ENCODE measurements at places on chromosomes 1 and 21.

DNA sequence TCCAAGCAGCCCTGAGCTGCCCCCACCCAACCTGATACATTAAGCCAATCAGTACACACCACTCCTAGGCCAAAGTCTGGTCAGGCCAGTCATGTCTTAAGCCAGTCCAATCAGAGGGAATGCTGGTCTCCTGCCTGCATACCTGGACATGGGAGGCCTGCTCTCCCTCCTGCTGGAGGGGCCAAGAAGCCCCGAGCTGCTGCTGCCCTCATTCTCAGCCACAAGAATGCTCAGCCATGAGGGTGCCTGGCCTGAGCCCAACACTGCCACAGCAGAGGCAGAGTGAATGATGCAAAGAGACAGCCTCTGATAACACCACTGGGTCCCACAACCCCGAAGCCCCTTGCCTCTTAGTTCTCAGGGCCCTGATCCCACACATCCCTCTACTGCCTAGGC, 23.0 kb downstream of the CHD5 start:
- DNase-seq, result no peak

DNA sequence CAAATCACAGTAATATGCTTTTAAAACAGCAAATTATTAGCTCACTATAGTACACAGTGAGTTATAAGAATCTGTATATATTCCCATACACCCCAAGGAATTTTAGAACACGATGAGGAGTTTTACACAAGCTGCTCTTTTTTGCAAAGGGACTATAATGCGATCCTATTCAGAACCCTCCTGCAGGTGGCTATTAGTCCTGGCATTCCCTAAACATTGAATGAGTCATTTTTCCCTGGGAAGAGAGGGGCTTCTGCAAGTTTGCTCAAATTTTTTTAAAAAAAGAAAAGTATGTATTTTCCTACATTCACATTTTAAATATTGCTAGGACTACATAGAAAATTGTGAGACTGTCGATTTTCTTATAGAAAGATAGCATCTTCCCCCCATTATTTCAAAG, 106.3 kb downstream of the COL11A1 start:
- no peak for DNase-seq

DNA sequence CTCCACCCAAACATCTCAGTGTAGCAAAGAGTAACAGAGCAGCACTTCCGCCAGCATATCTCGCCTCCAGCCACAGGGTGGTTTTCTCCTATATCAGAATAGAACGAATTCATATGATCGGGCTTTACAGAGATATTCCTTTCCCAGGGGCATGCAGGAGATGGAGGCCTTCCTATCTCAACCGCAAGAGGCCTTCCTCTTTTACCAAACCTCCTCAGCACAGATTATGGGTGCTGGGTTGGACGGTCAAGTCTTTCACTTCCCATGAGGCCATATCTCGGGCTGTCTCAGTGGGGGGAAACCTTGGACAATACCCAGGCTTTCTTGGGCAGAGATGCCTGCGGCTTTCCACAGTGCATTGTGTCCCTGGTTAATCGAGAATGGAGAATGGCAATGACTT, 65.8 kb downstream of the OVGP1 start:
- DNase-seq, result no peak

DNA sequence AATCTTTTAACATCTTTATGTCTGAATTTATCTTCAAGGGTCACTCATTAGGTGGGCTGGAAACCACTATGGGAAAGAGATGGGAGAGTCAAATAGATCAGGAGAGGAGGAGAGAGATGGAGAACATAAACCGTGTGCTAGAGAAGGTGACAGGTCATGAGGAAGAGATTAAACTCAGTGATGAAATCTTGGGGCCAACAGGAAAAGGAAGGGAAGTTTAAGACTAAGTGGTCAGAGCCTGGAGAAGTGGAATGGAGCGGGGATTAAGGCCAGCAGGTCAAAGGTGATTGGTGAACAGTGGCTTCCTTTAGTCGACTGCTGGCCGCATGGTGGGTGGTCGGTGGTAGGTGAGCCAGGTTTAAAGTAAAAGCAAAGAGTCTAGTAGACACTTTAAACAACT, 169.3 kb upstream of the IVNS1ABP start:
- no peak for DNase-seq

GRCh38 chr21:31801551-31802219, 69.8 kb upstream of the SCAF4 start:
- no peak for DNase-seq

DNA sequence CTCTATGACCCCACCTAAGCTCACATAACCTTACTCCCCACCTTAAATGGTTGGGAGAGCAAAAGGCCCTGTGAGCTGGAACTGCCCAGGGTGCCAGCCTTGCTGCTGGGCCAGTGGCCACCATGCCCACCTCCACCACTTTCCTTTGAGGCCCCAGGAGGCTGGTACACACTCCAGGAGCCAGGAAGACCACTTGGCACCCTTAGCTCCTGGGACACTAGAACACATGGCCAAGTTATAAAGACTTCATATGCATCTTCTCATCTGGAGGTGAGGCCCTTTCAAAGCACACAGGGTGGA, 21.9 kb downstream of the CAPZB start:
- no peak for DNase-seq

DNA sequence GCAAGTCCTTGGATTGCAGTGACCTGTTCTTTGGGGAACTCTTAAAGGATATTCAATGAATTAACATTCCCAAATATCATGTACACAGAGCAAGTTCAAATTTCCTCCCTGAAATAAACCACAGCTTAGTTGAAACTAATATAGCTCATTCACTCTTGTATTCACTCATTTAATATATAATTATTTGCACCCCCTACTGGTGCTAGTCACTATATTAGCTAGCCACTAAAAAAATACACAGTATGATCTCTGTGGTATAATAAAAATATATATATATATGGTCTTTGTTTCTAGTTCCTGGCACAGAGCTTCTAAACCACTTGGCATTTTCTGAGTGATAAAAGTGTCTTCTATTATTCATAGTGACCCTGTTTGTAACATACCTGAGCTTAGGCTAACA, 177.3 kb upstream of the LYPLAL1 start:
- DNase-seq, result no peak

DNA sequence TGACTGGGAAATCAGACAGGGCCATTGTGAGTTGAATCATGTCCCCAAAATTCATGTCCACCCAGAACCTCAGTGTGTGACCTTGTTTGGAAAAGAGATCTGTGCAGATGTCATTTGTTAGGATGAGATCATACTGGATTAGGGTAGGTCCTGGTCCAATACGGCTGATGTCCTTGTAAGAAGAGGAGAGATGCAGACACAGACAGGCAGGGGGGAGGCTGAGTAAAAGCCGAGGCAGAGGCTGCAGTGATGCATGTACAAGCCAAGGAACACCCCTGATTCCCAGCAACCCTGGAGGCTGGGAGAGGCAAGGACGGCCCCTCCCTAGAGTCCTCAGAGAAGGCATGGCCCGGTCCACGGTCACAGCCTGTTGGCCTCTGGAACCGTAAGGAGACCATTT, 15.9 kb upstream of the NPPB start:
- no peak for DNase-seq

DNA sequence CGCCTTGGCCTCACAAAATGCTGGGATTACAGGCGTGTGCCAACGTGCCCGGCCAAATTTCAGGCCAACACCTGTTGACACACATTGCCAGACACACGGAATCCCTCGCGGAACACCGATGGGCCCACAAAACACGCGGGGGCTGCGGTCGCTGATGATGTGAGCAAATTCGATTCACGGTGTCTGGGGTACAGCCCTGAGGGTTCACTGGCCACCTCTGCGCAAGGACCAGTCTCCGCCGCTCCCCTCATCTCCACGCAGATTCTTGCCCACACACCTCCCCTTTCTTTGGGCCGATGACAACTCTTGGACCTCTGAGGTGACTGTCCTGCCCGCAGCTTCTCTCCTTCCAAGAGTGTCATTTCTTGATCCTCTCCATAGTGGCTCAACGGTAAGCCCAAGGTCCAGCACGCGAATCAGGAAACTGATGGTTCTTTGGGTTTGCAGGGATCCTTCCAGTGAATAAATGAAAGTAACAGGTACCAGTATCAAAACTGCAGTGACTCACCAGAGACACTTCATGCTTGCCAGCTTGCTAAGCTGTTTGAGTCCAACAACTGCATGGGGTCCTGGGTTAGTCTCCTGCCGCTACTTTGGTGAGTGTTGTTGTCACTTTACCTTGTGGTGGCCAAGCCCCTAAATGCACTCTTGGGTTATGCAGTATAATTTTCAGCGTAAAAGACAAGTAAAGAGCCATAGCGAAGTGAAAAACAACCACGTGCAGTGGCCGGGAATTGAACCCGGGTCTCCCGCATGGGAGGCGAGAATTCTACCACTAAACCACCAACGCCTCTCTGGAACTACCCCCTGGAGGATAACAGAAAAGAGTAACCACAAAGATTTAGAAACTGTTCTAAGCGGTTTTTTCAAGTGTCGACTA, 11.0 kb upstream of the RNU1-3 start:
- DNase-seq, result no peak

- no peak for DNase-seq
Observed at GRCh38 chr1:80066060-80066459, 1059.5 kb upstream of the ADGRL4 start.

GRCh38 chr1:211538287-211538686, 40.7 kb downstream of the SLC30A1 start:
- no peak for DNase-seq

- no peak for DNase-seq
Observed at GRCh38 chr1:221900678-221901077, 158.8 kb upstream of the DUSP10 start.

DNA sequence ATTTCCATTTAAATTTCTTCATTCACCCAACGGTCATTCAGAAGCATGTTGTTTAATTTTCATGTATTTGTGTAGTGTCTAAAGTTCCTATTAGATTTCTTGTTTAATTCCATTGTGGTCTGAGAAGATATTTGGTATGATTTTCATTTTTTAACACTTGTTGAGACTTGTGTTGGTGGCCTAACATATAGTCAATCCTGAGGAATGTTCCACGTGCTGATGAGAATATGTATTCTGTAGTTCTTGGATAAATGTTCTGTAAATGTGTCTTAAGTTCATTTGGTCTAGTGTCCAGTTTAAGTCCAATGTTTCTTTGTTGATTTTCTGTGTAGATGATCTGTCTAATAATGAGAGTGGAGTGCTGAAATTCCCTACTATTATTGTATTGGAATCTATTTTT, 22.7 kb upstream of the LCE5A start:
- no peak for DNase-seq

DNA sequence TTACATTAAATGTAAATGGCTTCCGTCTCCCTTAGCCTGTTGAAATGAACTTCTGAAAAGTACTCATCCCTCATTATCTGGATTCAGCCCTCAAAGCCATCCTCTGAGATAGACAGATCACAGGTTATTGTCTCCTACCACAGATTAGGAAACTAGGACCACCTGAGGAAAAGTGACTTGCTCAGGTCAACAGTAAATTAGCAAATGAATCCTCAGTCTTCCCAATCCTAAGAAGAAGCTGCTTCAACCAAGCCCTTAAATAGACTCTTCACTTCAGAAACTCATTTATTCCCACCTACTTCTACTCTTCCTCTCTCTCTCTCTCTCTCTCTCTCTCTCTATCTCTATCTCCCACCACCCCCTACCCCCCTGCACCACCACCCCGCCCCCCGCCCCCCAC, 152.3 kb downstream of the DMRTA2 start:
- no peak for DNase-seq

DNA sequence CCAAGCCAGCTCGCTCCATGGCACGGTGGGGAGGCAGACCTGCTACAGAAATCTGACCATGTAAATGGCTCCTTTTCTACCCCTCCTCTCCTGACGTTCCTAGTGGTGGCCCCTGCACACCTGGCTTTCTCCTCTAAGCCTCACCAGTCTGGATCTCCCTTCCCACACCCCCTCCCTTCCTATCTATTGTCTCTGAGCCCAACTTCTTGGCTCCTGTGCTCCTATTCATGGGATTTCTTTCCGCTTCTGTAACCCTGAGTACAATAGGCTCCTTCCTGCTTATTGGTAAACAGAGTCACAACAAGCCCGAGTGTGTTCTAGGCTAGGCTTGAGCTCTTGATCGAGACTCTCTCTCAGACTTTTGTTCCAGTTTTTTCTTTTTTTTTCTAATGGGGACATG, 17.6 kb downstream of the OPTC start:
- DNase-seq, result no peak

- DNase-seq, result no peak
Observed at GRCh38 chr1:186194107-186194756, 180.8 kb downstream of the TPR start.

- no peak for DNase-seq
Observed at GRCh38 chr1:31788825-31789256, 24.7 kb upstream of the ADGRB2 start.

DNA sequence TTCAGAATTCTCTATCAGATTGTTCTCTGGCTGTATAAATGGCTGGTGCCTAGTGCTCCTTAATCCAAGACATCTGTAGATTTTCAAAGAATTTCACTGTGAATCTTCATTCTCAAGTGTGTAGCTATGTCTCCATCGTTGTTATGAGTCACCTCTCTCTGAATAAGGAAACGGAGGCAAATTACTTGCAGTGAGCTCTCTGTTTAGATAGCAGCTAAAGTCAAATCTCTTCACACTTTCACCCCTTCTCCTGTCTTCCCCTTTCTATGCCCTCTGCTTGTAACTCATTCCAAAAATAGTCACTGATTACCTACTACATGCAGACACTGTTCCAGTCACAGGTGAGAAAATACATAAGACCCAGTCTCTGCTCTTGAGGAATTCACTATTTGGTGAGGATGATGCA, 39.7 kb downstream of the CHML start:
- DNase-seq, result no peak

- no peak for DNase-seq
Observed at GRCh38 chr21:46128106-46128932, 27.1 kb downstream of the FTCD start.

- no peak for DNase-seq
Observed at GRCh38 chr1:184826001-184826400, 71.3 kb upstream of the EDEM3 start.

- no peak for DNase-seq
Observed at GRCh38 chr1:34188418-34188817, 11.7 kb downstream of the C1orf94 start.

- no peak for DNase-seq
Observed at GRCh38 chr1:153431928-153432327, 15.6 kb downstream of the S100A7A start.

DNA sequence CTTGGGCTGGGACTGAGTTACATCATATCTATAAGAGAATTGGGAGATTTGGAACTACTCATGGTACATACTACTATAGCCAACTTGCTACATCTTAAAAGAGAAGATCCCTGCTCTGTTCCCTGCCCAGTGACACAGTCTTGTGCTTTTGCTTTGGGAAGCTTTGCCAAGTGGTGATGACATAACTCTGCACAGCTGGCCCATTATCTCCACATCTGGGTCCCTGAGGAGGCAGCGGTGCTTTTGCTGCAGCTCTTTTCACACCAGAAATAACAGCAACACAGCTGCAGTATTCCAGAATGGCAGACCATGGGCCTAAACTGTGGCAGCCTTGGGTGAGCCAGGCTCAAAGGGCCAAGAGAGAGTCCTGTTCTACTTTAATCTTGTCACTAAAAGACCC, 296.0 kb downstream of the HHAT start:
- DNase-seq, result no peak

- DNase-seq, result no peak
Observed at GRCh38 chr1:222691016-222691415, 21.3 kb downstream of the AIDA start.
